ENCODE measurements at places on chromosomes 1 and 21. TPM values are rescaled to one million over a fixed set of nuclear protein-coding genes. Genes with fewer than 3 reads are reported as not detected.

DNA sequence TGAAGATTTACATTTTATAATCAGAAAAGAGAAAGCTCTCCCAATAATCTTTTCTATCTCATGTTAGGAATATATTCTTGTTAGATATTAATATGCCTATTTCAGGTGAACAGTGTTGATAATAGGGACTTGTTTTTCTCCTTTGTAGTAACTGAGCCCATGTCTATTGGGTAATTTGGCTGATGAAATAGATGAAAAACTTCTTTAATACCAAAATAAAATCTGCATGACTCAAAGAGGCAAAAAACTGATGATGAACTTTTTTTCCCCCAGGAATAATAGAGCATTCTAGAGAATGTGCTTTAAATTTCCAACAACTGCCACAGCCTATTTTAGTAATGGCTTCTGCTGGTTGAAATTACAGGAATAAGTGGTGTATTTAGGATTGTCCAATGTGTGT, 178.9 kb upstream of the GREM2 start:
- no peak for DNase-seq

- DNase-seq = no peak
Measured at GRCh38 chr1:220563564-220563963, 35.6 kb downstream of the MARK1 start.

DNA sequence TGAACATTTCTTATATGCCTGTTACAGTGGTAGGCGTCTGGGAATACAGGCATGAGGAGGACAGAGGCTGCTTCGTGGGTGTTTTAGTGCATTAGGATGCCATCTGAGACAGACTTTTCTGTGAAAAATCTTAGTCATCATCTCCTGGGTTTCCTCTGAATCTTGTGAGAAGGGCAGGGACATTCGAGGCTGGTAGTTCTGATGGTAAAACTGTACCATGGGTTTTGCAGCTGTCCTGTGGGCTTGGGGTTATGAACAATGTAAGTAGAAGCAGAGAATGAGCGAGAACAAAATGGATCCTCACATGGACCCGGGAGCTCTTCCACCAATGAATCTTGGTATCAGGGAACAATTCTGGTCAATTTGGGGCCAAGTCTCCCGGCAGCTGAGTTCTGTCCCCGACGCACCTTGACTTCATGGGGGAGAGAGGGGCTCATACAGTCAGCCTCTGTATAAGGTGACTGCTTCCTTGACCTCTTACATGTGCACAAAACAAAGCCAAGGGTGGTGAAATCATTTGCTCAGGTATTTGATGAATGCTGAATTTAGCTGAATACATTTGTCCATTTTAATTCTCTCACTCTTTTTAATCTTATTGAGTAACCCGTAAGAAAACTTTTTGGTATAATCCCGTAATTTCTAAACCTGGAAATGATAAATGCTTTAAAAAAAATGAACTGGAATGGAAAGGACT, 63.6 kb upstream of the ERRFI1 start:
- no peak for DNase-seq

DNA sequence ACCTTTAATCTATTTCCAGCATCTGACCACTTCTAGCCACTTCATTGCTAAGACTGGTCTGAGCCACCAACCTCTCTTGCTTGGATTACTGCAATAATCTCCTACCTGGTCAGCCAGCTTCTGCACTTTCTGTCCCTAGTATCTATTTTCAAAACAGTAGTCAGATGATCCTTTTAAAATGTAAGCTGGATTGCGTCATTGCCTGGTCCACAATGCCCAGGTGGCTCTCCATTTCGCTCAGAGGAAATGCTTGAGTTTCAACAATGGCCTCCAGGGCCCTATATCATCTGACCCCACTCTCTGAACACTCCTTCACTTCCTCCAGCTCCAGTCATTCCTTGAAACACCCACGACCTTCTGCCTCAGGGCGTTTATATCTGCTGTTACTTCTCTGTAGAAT, 2.3 kb downstream of the FYB2 start:
- DNase-seq = no peak

- no peak for DNase-seq
Measured at GRCh38 chr1:230080822-230081221, 13.8 kb downstream of the GALNT2 start.

DNA sequence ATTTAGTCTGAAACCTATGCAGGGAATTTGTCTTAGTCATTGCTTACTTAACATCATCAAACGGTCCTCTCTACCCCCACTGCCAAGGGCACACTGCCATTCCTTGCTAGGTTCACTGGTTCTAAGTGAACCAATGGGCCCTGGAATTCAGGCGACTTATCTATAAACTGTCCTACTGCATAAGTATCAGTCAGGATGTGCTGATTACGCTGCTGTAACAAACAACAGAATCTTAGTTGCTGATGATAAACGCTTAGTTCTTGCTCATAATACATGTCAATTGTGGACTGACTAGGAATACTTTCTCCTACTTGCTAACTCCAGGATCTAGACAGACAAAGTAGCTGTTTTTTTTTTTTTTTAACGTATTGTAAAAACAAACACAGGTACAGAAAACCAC, 136.1 kb downstream of the PRDM2 start:
- no peak for DNase-seq

DNA sequence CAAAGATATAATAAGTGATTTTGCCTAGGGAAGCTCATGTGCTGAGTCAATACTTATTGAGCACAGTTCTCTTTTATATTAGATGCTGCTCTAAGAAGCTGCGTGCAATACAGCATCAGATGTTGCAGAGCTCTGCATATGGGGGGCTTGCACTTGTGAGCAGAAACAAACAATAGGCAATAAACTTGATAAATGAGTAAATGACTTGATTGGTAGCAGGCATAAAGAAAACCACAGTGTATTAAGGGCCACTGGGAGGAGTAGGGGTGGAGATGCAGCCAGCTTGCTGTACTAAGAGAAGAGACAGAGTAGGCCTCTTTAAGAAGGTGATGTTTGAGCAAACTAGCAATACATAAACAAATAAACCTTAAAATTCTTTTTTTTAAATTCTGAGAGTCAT, 598.5 kb upstream of the ADAMTS5 start:
- DNase-seq = no peak

DNA sequence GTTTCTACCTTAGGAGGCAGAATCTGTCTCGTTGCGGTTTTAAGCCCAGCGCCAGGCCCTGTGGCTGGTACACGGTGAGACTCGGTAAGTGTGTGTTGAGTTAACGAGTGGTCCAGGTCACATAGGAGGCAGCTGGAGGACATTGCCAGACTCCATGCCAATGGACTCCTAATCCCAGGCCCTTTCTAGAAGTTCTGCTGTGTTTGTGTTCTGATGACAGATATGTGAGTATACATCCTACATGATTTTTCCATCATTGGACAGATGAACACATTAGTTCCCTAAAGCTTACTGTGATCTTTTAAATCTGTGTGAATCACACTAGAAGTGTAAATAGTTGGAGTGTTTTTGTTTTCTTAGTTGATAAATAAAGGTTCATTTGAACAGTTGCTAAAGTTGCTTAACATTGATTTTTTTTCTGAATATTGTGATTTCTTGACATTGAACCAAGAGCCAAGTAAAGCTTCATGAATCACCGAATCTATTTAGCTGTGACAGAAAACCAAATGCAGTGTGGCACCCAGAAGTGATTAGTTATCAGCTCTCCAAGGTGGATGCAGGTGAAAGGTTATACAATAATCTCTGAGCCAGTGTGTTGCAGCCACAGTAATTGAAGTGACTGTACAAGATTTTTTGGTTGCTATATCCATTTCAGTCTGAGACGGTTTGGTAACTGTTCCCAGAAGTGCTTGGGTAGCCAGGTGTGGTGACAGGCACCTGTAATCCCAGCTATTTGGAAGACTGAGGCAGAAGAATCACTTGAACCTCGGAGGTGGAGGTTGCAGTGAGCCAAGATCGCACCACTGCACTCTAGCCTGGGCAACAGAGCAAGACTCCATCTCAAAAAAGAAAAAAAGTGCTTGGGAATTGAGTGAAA, 46.3 kb downstream of the DOP1B start:
- no peak for DNase-seq

DNA sequence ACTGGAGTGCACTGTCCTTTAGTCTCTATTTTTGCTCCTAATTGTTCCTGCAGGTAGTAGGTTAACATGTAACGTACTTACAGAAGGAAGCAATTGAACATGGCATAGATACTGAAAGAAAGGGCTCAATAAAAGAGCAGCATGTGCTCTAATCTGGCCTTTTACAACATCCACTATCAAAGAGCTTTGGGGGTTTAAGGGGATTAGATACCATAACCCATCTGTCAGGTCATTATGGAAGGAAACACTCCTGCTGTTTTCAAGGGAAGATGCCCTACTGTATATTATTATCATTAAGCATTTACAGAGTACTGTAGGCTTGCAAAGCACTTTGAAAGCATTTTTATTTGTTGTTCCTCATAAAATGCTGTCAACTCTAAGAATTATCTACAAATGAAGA, 152.8 kb downstream of the TTLL7 start:
- no peak for DNase-seq

- DNase-seq = no peak
Measured at GRCh38 chr1:116907351-116907750, 2.4 kb upstream of the PTGFRN start.

DNA sequence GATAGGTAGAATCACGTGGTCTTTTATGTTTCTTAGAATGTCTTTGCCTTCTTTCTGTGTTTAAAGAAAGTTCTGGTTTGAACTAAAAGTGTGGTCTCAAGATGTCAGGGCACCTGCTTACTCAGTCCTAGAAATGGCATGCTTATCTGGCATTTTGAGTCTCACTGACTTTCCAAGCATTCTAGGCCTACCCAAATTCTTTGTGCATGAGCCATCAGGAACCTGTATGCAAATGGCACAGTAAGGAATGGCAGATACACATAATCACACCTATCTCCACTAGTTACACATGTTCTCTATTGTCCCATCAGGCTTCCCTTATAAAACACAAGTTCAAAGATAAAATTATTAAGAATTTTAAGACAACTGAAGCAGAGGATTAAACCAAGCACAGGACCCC, 29.5 kb upstream of the CLCA4 start:
- peak; percentile 77 for DNase-seq

DNA sequence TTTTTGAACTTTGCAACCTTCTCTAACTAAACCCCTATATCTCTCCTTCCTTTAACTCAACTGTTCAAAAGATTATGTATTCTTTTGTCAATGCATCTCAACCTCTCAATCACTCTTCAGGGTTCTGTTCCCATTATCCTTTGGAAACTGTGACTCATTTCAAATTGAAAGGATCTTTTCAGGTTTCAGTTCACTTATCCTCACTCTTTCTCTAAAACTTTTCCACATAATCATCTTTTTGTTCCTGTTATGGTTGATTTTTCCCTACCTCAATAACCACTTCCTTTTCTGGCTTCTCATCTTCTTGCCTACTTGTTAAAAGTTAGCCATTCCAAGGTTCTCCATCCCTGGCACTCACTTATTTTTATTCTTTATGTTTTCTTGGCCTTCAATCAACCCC, 56.2 kb upstream of the NUF2 start:
- DNase-seq = no peak

GRCh38 chr1:57254022-57254421, 169.8 kb downstream of the DAB1 start:
- no peak for DNase-seq

DNA sequence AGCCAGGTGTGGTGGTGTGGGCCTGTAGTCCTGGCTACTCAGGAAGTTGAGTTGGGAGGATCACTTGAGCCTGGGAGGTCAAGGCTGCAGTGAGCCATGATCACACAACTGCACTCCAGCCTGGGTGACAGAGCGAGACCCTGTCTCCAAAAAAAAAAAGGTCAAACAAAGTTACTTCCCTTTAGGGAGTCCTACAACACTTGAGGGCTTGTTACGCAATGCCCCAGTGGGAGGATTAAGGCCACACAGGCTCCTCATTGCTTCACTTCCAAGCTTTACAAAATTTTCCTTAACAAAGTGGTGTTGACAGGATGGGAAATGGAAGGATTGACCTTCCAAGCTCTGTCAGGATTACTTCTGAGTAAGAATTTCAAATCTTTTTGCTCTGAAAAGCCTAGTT, 6.2 kb upstream of the EXTL1 start:
- DNase-seq = no peak

DNA sequence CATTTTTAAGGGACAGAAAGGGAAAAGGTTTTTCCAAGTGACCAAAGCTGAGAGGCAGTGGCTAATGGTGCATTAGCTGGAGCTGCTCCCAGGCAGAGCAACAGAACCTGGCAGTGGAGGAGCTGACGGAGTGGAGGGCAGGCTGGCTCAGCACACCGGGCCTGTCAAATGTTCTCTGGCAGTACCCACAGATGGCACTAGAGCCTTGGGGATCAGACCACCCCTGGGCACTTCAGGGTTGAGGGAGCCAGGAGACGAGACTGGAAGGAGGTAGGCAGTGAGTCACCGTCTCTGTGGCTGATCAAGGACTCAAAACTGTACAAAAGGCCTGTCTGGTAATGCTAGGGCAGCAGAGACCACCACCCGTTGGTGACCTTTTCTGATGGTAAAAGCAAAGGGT, 121.7 kb upstream of the KIAA0040 start:
- no peak for DNase-seq

DNA sequence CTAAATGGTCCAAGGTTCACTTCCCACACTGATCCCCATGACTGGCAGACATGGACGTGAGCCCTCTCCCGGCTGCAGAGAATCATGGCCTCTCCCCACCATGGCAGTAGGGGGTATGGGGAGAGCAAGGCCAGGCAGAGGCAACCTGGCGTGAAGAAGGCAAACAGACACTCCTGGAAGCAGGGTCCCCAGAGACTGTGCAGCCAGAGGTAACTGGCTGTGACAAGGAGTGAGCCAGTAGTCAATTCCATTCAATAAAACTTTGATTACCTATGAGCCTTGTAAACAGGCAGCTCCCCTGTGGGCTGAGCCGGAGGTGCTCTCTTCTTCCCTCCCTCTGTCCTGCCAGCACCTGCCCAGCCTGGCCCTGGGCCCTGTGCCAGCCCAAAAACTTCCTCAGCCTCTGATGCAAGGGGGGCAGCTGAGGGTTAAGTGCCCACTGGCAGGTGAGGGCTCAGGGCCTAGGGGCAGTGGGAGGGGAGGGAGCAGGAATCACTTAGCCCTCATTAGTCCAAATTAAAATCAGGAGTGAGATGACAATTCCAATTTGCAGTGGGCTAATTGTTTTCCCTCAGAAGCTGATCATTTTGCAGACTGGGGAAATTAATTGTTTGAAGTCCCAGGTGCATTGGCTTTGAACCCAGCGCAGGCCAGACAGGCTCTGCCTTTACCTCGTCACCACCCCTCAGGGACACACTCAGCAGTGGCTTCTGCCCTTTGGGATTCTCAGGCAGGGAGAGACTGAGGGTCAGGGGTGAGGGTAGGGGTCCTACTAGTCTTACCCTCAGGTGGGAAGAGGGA, 35.6 kb downstream of the LRRN2 start:
- DNase-seq = no peak

- no peak for DNase-seq
Measured at GRCh38 chr1:169683661-169684060, 27.8 kb downstream of the SELL start.

DNA sequence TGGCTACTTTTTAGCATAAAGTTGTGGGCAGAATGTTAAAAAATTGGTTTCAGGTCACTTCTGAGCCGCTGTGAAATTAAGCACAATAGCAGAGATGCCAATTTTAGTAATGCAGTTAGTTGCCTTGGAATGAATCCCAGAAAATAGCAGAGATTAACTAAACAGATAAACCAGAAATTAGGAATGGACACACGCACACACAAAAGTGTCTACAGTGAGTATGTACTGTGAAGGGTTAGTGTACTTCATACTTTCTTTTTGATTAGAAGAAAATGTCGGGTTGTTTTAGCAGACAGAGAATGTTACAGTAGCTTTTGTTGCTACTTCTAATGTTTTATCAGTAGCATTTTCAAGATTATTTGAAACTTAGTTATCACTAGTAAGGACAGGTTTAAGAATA, 106.7 kb downstream of the LEPR start:
- DNase-seq = no peak

The OR2AK2 gene
- total RNA-seq = not detected

The GJA5 gene
- 0.86 TPM for total RNA-seq

The URB1 gene
- total RNA-seq = 12.5 TPM

The RXFP4 gene
- total RNA-seq = 3.1 TPM

The CFHR3 gene
- total RNA-seq = 0.55 TPM

All from HT-29 (cell line).